ENCODE measurements at places on chromosomes 2 and 18. TPM values are rescaled to one million over a fixed set of nuclear protein-coding genes. Genes with fewer than 3 reads are reported as not detected.

GRCh38 chr18:23690505-23691068 lies 1.3 kb downstream of the LAMA3 start:
- DNase-seq, result no peak

GRCh38 chr2:150214626-150215025 lies 272.8 kb downstream of the RND3 start:
- no peak for DNase-seq

- no peak for DNase-seq
Measured at GRCh38 chr2:5782103-5782502, 89.9 kb downstream of the SOX11 start.

DNA sequence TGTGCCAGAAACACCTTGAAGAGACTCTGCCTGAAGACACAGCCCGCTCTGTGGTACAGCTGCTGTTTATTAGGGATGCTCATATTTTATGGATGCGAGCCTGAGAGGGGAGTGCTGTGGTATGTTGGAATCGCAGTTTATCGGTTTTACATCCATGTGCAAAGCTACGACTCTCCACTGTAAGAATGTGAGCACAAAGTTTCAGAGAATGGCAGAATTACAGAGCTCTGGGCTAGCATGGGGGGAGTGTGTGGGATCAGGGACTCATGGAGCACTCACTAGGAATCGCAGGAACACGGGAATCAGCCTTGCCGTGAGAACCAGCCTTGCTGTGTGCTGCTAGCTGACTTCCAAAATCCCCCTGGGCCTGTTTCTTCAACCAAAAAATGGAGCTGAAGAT lies 199.9 kb downstream of the RNF144A start:
- no peak for DNase-seq

- DNase-seq, result no peak
Measured at GRCh38 chr2:138122891-138123290, 158.6 kb downstream of the HNMT start.

- DNase-seq, result no peak
Measured at GRCh38 chr2:177147093-177147694, 65.4 kb upstream of the HNRNPA3 start.

DNA sequence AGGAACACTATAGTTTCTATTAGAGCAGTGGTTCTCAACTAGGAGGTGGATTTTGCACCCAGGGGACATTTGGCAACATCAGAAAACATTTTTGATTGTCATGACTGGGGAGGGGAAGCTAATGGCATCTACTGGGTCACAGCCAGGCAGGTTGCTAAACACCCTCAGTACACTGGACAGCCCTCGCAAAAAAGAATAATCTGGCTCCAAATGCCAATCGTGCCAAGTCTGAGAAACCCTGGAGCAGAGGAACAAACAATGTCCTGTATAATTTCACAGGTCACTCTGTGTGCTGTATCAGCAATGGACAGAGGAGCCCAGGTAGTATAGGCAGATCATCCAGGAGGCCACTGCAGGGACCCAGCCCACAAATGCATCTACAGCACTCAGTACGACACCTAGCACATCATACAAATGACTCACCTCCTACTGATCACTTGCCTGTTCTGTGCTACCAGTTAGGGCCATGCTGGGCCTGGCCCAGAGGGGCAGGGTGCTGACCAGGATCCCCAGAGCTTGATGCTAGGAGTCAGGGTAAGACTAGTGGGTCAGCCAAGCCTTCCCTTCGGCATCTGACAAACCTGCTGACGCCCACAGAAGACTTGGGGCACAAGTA lies 37.6 kb downstream of the SFXN5 start:
- DNase-seq, result no peak

GRCh38 chr2:135276525-135276924 lies 224.4 kb downstream of the RAB3GAP1 start:
- no peak for DNase-seq

GRCh38 chr2:225074366-225074765 lies 32.1 kb upstream of the DOCK10 start:
- DNase-seq, result no peak

DNA sequence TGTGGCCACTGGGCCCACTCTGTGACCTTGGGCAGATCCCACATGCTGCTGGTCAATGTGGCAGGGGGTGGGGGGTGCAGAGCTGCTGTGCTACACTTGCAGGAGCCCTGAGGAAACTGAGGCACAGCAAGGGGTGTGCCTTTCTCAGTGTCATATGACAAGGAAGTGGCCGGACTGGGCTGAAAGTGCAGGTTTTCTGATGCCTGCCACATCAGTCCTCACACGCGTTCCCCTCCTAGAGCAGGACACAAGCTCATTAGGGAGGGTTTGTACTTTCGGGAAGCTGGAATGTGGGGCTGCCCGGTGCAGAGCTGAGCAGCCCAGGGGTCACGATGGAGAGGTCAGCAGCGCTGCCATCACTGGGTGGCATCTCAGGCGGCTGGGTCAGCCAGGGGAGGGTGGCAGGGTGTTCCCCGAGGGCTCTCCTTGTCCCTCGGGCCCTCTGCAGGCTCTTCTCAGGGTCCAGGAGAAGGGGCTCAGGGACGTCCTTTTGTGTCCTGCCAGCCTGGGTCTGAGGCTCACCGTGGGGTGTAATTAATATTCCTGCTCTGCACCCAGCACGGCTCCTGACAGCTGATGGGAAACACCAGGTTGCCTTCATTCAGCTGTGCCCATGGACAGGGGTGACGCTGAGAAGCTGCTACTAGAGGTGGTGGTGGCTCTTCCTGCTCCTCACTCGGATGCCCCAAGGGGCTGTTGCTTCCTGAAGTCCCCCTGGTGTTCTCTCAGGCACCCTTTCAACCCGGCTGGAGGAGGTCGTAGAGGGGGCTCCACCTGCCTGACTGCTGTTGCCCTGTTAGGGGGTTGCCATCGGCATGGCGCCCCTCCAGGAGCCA lies 62.1 kb upstream of the HDAC4 start:
- DNase-seq, result no peak

- no peak for DNase-seq
Measured at GRCh38 chr2:18975506-18976167, 382.8 kb downstream of the OSR1 start.

GRCh38 chr2:2014251-2014771 lies 270.0 kb upstream of the PXDN start:
- no peak for DNase-seq

DNA sequence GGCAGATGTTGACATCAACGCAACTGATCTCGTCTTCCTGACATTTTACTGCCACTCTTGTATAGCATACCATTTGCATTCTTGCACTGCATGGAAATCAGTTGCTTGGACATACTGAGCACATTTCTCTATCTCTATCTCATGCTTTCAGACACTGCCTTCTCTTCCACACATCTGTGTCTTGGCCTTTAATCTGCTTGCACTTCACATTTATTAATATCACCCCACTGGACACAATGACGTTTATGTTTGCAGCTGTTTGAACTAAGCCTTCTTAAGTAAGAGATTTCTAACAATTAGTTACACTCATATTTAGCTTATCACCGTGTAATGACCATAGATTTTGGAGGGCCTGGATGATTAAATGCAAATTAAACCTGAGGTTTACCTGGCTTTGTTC lies 229.8 kb upstream of the CDH19 start:
- no peak for DNase-seq

GRCh38 chr2:63378589-63378988 lies 209.7 kb downstream of the WDPCP start:
- DNase-seq, result no peak

- DNase-seq, result no peak
Measured at GRCh38 chr2:10079266-10079869, 843 bp downstream of the CYS1 start.

- no peak for DNase-seq
Measured at GRCh38 chr2:48934807-48935206, 179.3 kb upstream of the LHCGR start.

GRCh38 chr18:77107292-77107691 lies 25.3 kb downstream of the MBP start:
- no peak for DNase-seq

DNA sequence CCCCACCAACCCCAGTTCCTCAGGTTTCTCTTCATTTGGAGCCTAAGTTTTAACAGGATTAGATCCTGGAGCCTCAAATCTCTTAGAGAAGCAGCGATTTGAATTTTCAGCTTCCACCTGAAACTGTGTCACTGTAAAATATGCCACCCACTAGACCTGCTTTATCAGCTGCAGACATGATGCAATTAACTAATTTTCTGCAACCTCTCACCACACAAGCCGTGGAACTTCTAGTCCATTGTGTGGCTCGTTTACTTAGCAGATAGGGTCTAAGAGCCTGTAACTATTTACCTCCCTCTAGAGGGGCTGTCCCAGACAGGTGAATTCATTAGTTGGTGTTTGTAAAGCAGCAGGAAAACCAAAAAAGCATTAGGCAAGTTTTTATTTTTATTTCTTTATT lies 31.6 kb upstream of the FZD5 start:
- no peak for DNase-seq

DNA sequence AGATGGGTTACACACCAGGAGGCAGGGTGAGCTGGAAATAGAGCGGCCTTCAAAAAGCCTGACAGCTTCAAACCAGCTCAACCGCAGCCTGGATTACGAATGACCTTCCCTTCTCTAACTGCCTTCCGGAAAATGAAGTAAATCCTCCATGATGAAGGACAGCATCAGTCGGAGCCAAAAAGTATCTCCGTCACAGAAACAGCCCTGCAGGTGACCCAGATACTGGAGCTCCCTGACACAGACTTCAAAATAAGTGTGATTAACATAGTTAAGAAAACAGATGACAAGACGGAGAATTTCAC lies 10.3 kb upstream of the CIB4 start:
- DNase-seq, result no peak

DNA sequence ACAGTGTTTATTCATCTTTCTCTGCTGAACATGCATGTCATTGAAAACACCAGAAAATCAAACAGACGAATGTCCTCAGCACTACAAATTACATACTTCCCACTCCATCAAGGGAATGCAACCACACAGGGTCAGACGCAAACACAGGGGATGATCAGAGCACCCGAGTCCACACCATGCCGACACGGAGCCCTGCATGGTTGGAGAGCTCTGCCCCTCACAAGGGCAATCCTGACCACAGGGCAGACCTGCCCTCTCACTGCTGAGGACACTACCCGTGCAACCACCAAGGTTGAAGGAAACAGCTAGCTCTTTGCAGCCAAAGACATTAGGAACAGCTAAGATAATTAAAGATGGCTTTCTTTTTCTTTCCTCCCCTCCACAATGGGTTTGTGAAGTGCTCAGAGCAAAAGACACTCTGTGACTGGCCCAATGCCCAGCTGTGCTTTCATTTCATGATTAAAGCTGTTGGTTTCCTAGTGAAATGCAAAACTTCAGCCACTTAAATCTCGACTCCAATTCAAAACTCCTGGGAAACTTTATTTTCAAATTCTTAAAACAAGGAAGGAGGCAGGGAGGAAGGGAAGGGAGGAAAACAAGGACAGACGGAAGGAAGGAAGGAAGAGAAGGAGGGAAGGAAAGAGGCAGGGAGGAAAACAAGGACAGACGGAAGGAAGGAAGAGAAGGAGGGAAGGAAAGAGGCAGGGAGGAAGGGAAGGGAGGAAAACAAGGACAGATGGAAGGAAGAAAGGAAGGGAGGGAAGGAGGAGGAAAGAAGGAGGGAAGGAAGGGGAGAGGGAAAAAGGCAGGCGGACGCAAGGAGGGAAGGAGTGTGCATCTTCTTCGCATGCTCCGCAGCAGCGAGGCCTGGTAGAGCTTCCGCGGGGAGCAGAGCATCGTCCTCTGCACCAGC lies 65.8 kb downstream of the NDUFA10 start:
- no peak for DNase-seq

SLC16A14 gene
- 4.9 TPM for total RNA-seq

FARP2 gene
- total RNA-seq, result 54.0 TPM

MCEE gene
- total RNA-seq, result 22.6 TPM

SLC30A3 gene
- total RNA-seq, result 0.17 TPM

GPR155 gene
- 15.3 TPM for total RNA-seq

MEP1B gene
- total RNA-seq, result not detected

PJVK gene
- 3.7 TPM for total RNA-seq
